ENCODE measurements at places on chromosomes 7 and 10. TPM values are rescaled to one million over a fixed set of nuclear protein-coding genes. Genes with fewer than 3 reads are reported as not detected.

GRCh38 chr7:53048638-53049037 is 13.2 kb downstream of the POM121L12 start:
- no peak for DNase-seq

GPR15LG gene
- polyA plus RNA-seq, result not detected

PON1 gene
- 1.3 TPM for polyA plus RNA-seq

MYOF gene
- 51.4 TPM for polyA plus RNA-seq

GRCh38 chr10:3264161-3264761 is 91.7 kb upstream of the PITRM1 start:
- no peak for DNase-seq

CDK13 gene
- 38.6 TPM for polyA plus RNA-seq

GRCh38 chr7:159094023-159094740 is 50.5 kb downstream of the VIPR2 start:
- no peak for DNase-seq

GPR141 gene
- polyA plus RNA-seq, result 0.33 TPM

GRCh38 chr10:10044922-10045764 is 972.5 kb upstream of the CELF2 start:
- DNase-seq, result no peak

DNA sequence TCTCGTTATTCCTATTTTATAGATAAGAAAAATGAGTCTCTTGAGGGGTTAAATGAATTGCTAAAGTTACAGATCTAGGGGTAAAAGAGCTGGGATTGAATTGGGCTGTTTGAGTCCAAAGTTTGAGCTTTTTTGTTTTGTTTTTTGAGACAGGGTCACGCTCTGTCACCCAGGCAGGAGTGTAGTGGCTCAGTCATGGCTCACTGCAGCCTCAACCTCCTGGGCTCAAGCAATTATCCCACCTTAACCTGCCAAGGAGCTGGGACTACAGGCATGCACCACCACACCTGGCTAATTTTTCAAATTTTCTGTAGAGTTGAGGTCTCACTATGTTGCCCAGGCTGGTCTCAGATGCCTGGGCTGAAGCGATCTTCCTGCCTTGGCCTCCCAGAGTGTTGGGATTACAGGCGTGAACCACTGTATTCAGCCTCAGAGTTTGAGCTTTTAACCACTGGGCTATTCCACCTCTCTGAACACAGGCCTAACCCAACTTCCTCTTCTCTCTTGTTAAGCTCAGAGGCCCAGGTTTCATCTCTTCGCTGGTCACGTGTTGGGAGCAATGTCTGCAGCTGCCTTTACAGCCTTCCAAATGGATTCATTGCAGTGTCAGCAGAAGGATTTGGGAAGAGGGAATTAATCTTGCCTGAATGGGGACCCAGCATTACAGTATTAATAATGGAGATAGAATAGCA is 8.0 kb downstream of the SUFU start:
- DNase-seq, result peak; percentile 62

DNA sequence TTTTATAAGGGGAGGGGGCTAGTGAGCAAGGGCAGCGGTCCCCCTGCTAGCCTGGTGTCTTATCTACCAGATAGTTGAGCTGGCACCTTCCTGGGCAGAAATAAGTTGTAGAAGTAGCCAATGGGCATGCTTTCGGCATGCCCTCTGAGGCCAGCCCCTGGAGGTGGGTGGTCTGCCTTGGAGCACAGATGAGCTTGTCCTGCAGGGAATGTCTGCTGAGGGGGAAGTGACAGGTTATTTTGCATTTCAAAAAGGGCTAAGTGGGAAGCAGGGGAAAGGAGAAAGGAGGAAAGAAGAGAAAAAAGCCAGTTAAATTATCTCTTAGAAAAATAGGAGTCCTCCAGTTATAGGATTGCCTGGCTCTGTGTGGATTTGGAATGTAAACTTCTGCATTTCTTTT is 88.9 kb downstream of the GPR26 start:
- DNase-seq, result no peak

All from muscle of arm (tissue), 14 donors.